ENCODE measurements at places on chromosomes 16 and 17.
A peak's percentile ranks its signal among the peaks of the same experiment; 100 is the strongest.

GRCh38 chr16:52470585-52470984 is 76.4 kb downstream of the TOX3 start:
- peak; percentile 6 for DNase-seq

GRCh38 chr17:50627782-50628601 is 6.7 kb upstream of the ABCC3 start:
- peak; percentile 85 for DNase-seq

- no peak for DNase-seq
Measured at GRCh38 chr17:17787568-17787967, 49.2 kb downstream of the SREBF1 start.

GRCh38 chr17:39889200-39889599 is 21.2 kb downstream of the ZPBP2 start:
- no peak for DNase-seq

- DNase-seq: no peak
Measured at GRCh38 chr17:39208136-39208535, 8.1 kb downstream of the RPL19 start.

Measured in H7 (cell line).